CD4-positive, alpha-beta T cell treated with Interferon alpha-2 for 1 hour (primary cell): ENCODE measurements at places on chromosomes 1 and 21.

- no peak for DNase-seq
Measured at GRCh38 chr1:100178091-100178490, at the start of gene LRRC39. LRRC39 (minus strand) TSS chr1:100178256; CDS start chr1:100168516, 9,740 bp downstream.

- no peak for DNase-seq
Measured at GRCh38 chr1:76725864-76726619, 141.2 kb upstream of the ST6GALNAC5 start.

DNA sequence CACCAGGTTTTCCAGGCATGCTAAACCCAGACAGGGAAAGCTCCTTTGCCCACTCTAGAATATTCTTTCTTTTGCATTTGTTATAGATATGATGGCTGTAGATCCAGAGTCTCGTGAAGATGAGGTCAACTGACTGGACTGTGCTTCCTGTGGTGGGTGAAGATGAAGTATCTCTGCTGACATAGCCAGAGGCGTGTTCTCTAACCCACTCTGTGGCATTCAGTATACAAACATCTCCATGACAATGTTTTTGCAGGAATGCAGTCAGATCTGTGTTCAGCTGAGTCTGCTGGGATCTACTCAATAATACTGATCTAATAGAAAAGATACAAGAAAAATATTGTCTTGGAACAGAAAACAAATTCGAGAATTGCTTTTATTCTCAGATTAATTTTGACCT lies 11.3 kb downstream of the RWDD2B start:
- no peak for DNase-seq

DNA sequence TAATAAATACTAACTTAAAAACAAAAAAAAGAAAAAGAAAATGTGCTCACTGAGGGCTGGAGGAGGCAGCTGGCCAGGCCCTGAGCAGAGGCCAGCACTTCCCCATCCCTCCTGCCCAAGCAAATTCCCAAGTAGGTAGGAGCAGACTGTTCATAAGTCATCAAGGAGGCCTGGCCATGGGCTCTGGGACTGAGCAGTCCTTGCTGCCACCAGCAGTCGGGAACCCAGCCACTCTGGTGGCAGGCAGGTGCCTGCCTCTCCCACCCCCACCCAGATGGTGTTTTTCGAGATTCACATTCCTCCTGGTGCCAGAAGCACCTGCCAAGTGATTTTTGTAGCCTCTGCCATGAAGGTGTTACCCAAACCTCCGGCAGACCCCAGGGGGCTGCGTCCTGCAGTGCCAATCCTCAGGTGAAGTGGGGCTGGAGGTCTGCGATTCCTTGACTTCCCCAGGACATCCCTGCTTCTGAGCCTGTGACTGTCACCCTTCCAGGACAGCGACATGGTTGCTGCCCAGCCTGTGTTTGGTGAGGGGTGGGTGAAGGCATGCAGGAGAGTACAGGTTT lies 204.2 kb upstream of the TMEM51 start:
- DNase-seq = no peak

- DNase-seq = no peak
Measured at GRCh38 chr1:199687321-199687720, 340.2 kb upstream of the NR5A2 start.

DNA sequence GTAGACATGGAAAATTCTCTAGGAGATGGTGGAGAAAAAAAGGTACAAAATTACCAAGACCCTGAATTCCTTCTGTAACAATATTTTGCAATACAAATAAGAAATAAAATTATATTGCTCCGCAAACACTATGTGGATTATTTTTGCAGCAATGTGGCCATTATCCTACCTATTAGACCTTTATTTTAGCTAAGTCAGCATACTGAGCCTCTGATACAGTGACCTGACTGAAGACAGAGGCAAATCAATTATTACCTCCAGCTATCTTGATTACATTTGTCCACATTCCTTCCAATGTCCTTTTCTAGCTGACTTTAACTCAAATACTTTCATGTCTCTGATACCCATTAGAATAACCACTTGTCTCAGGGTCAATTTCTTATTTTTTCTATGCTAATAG lies 610.9 kb downstream of the LRRIQ3 start:
- DNase-seq = no peak

GRCh38 chr1:210301615-210302000 lies 27.1 kb upstream of the HHAT start:
- DNase-seq = no peak

- DNase-seq = no peak
Measured at GRCh38 chr1:201753492-201753891, 75.5 kb upstream of the IPO9 start.

DNA sequence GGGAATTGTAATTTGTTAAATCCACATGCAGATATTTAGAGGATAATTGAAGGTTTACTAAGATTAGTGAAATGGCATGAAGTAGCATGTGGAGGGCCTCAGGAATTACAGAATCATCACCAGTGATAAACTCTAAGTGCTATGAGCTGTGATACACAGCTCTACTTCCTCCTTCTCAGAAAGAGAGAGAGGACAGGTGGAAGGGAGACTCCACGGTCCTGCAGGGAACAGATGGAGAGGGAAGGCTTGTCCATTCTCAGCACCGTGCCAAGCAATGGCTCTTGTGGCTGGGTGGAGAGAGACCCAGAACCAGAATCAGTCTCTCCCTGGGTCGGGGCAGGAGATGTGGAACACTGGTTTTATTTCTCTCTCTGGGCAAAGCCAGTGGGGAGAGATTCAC lies 27.8 kb upstream of the LYPD8 start:
- DNase-seq = no peak

DNA sequence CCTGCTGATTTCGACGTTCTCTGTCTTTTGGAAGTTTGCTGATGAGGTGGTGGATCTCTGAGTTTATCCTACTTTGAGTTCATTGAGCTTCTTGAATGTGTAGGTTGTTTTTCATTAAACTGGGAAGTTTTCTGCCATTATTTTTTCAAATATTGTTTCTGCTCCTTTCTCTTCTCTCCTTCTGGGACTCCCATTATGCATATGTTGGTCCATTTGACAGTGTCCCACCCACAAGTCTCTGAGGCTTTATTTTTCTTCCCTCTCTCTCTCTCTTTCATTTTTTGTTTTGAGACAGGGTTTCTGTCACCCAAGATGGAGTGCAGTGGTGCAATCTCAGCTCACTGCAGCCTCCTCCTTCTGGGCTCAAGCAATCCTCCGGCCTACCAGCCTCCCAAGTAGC lies 11.7 kb downstream of the TNFRSF18 start:
- no peak for DNase-seq

DNA sequence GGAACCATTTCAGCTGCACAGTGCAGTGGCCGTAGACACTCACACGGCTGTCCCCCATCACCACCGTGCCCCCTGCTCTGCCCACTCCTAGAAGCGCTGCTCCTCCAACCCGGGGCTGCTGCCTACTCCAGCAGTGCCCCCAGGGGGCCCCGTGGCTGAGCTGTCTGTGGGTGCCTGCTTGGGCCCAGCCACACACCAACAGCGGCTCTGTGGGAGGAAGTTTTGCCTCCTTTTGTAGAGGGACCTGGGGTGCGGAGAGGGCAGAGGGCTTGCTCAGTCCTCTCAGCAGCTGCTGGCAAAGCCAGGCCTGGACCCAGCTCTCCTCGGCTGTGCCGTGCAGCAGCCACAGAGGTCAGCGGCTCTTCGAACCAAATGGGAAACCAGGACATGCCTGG lies 11.4 kb upstream of the LRRC3 start:
- no peak for DNase-seq

DNA sequence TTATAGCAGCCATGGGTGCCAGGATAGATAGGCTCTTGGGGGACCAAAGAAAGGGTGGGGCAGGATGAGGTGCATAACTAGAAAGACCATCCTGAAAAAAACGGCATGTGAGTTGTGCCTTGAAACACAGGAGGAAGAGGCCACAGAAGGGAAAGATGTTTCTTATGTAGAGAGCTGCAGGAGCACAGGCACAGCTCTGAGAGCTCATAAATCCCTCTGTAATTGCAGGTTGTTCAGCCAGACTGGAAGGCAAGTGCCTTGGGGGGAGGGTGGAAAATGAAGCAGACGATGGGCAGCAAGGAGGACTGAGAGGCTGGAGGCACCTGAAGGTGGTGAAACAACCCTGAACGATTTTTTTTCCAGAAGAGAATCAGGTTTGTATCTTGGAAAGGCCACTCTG lies 170.7 kb downstream of the NR5A2 start:
- DNase-seq = no peak

DNA sequence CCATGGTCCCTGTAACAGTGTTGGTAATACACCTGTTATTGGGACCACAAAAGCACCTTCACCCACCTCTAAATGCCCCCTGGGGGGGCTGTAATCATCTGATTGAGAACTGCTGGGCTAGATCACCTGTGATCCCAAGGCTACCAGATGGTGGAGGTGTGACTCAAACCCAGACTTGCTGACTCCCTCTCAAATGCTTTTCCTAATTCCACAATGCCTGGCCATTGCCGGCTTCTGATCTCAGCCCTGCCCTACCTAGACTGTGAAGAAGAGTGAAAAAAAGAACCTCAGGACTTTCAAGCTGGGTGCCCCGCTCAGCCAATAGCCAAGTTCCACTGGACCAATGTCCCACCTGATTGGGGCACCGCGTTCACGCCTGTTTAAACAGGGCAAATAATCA lies 9.6 kb downstream of the TMEM9 start:
- no peak for DNase-seq

GRCh38 chr1:115475901-115476300 lies 137.9 kb upstream of the NGF start:
- no peak for DNase-seq

DNA sequence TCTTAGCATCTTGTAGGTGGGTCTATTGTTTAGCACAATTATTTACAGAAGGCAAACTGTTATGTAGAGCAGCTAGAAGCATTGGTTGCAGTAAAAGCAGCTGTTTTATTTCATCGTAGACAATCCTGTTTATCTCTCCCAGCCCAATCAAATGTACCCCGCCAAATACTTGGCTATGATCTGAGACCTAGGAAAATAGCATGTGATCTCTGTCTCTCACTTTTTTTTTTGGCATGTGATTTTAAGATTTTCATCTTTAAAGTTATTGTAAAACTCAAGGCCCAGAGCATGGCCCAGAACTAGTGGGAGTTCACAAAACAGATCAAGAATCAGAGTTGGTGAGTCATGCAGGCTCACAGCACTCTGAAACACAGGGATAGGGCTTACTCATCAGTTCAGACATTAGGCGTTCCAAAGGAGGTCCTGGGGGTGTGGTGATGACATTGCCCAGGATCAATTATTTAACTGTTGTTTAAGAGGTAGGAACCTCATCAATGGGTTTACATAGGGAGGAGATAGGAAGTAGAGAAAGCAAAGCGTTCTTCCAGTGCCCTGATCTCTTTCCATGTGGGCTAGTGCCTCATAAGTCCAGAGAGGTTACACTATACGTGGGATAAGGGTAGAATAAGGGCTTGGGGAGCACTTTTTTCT lies 40.2 kb downstream of the TBX19 start:
- no peak for DNase-seq

- DNase-seq = peak; percentile 82
Measured at GRCh38 chr1:226121587-226122400, 59.3 kb downstream of the H3-3A start.

DNA sequence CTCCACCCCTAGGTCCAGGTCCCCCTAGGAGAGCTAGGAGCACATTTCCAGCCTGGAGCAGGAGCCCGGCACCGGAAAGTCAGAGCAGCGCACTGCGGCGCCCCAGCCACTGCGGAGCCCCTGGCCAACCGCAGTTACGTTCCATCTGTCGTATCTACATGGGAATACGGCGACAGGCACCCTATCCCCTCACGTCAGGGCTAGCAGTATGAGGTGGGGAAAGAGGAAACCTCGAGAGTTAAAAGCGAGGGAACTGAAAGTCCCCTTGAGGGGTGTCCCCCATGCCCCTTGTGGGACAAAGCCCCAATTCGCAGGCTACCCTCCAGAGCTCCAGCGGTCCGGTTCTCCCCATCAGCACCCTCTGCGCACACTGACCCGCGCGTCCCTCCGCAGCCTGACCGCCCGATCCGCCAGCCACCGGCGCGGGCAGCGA lies 995 bp downstream of the COLGALT2 start:
- no peak for DNase-seq

DNA sequence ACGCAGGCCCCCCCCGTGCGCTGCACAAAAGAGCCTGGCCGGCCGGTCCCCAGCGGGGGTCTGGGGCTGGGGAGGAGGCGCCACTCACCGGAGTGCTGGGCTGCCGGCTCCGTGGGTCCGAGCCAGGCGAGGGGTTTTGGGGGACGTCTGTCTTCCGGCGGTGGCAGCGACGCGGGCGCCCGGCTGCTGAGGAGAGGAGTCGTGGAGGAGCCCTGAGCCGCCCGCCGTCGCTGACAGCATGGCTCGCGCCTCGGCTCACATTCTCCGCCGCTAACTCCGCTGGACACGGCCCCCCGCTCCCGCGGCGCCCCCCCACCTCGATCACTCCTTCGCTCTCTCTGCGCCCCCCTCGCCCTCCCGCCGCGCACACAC lies 649 bp downstream of the AHDC1 start:
- no peak for DNase-seq

GRCh38 chr1:206736878-206737728 lies 33.5 kb upstream of the IL19 start:
- DNase-seq = peak; percentile 76

GRCh38 chr1:247857985-247858619 lies 1.1 kb downstream of the TRIM58 start:
- DNase-seq = no peak

- DNase-seq = no peak
Measured at GRCh38 chr1:101207891-101208290, 28.9 kb upstream of the S1PR1 start.

DNA sequence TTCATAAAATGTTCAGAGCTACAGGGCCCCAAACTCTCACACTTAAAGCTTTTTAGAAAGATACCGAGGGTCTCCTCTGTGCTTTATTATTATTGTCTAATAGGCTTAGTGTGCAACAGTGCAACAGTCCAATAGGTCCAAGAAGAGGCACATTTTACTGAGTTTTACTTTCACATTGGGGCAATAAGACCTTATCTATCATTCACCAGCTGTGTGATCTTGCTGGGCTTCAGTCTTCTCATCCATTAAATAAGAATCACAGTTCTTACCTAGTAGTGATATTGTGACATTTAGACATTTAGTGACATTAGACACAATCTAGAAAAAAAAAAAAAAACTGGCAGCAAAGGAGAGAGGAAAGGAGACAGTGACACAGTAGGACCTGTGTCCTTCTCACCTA lies 175.8 kb upstream of the NFIA start:
- DNase-seq = no peak

GRCh38 chr1:228016181-228016510 lies 9.3 kb downstream of the WNT3A start:
- no peak for DNase-seq

DNA sequence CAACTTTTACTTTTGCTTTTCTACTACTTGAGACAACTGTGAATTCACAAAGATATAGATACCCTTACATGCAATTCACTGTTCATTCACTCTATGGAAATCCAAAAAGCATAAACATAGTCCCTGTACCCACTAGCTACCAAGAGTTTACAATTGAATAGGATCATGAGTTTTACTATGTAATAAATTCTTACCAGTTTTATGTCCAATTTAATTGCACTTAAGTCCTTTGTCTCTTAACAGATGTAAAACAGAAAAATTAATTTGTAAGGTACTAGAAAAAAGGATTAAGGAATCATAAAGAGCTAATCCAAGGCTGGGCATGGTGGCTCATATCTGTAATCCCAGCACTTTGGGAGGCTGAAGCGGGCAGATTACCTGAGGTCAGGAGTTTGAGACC lies 24.4 kb downstream of the DIPK1A start:
- DNase-seq = no peak

GRCh38 chr1:15282038-15282437 lies 35.0 kb downstream of the FHAD1 start:
- DNase-seq = no peak
